Inflammatory macrophage treated with lipopolysaccharide for 1 hour (primary cell): ENCODE measurements at places on chromosomes 16 and 17.

DNA sequence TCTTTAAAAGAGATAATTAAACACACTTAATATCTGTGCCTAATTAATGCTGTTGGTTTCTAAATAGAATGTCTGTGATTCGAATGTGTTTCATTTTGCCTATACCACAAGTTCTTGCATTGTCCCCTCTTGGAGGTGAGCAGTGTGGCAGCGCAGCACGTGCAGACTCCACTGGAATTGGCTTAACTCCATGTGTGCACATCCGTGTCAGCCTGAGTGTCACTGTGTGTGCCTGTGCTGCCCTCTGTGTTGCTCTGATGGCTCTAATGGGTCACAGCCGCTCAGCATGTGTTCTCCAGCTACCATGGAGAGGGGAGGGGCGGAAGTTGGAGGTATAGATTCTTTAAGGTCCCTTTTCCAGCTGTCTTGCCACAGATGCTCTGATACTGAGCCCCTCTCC lies 226.6 kb downstream of the SPECC1 start:
- no peak for DNase-seq

DNA sequence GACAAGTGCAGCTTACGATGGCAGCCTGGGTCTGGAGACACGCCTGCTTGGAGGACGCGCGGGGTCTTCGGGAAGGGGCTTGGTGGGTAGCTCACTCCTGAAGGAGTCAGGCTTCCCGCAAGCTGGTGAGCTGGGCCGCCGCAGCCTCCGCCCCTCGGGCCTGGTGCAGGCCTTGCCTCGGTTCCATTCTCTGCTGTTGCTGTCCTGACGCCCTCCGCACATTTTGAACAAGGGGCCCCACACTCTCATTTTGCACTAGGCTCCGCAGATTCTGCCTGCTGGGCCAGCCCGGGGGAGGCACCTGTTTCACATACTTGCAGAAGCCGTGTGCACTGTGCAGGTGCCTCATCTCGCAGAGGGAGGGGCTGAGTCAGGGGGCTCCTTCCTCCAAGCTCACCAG lies 31.9 kb upstream of the CBX4 start:
- DNase-seq, result no peak

GRCh38 chr16:2752850-2753732 lies 653 bp downstream of the SRRM2 start:
- DNase-seq, result peak; percentile 79

DNA sequence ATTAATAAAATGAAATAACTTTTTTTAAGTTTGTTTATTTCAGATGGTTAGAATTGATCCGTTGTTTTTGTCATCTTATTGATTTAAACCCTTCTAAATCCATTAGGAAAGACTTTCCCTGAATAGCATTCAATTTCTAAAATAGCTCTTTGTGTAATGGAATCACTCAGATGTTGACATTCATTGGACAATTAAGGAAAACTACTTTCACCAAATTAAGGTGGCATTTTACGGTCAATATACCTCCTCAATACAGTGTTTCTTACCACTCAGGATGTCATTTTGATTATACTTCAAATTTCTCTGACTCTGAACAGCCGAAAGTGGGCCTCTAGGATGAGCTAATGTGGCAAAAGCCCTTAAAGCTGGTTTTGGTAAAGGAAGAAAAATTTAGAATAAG lies 1.8 kb downstream of the ARL6IP1 start:
- no peak for DNase-seq
